ENCODE measurements at places on chromosomes 6 and 20.

DNA sequence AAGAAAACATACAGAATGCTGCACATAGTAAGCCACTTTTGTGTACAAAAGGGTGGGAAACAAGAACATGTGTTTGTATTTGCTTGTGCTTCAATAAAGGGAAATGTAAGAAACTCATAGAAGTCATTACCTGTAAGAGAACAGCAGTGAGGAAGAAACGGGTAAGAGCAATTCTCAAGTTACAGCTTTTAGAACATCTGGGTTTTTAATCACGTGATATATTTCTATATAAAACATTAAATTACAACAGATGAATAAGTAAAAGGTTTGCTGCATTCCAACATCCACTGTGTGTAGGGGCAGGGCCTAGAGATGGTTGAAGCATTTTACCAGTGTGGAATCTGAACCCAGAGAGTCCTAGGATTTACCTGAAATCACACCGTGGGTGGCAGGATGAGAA is 36.6 kb upstream of the FAM50B start:
- no peak for DNase-seq

DNA sequence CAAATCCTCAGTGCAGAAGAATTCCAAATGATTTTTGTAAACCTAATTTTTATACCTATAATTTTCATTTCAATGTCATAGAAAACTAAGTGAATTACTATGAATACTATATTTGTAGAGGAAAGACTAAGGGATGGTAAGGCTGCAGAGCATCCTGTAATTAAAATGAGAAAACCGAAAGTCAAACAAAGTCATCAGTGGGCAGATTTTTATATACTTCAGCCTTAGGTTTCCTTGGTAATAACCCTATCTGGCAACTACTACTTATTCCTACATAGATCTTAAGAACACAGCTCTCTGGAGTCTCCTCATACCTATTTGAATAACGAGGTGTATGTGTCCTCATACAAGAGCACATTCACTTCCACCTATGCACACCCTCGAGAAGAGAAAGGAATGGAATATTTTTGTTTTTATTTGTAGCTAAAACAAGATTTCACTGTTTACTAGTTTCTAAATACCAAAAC is 117.9 kb upstream of the SGK1 start:
- no peak for DNase-seq

DNA sequence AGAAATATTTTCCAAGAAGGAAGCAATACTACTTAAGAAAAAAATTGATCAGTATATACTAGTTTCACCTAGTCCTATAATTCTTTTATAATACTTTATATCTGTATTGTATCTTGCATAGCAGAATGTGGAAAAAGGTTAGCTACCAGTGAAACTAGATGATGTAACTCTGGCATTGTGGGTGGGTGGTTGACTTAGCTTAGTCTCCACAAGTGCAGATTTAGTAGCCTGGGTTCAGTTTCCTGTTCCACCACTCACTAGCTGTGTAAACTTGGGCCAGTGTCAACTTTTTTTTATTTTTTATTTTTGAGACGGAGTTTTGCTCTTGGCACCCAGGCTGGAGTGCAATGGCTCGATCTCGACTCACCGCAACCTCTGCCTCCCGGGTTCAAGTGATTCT is 2.0 kb downstream of the MUC21 start:
- no peak for DNase-seq

DNA sequence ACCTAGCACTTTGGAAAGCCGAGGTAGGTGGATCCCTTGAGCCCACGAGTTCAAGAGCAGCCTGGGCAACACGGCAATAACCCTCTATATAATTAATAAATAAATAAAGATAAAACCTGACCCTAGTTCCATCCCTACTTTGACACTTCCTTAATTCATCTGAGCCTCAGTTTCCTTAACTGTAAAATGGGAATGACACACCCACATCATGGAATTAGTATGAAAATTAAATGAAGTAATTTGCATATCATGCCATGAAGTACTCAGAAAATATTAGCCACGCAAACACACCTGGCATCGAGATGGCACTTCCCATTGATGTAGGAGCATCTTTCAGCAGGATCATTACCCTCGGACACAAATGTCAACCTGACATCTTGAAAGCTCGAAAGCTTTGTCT is 19.1 kb downstream of the ZMYND8 start:
- DNase-seq, result no peak

- peak; percentile 54 for DNase-seq
Measured at GRCh38 chr6:24493945-24494820, 586 bp upstream of the ALDH5A1 start.

DNA sequence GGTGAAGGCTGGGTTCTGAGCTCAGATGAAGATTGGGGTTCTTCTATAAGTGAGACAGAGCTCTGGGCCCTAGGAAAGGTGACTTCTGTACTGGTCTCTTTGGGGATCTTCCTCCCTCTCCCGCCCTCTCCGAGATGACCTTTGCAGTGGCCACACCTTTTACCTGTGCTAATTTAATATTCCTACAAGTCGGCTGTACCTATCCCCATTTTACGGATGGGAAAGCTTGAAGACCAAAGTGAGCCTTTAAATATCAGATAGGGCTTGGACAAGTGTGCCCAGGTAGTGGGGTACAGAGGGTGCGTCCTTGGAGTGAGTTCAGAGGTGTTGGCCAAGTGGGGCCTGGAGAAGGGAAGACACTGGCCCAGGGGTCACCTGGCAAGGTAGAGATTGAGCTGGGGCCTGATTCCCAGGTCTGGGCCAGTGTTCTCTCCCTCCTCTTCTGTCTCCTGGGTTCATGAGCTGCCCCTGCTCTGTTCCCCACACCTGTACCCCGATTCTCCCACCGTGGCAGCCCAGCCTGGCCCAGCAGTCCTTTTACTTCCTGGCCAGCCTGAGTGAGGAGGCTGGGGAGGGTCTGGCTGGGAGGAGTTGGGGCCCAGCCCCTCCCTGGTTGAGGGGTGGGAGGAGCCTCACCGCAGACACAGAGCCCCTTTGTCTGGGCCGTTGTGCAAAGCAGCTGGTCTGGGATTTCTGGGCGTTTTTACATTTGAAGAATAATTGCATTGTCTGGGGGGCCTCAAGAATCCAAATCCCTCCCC is 152.1 kb upstream of the RNF24 start:
- no peak for DNase-seq

DNA sequence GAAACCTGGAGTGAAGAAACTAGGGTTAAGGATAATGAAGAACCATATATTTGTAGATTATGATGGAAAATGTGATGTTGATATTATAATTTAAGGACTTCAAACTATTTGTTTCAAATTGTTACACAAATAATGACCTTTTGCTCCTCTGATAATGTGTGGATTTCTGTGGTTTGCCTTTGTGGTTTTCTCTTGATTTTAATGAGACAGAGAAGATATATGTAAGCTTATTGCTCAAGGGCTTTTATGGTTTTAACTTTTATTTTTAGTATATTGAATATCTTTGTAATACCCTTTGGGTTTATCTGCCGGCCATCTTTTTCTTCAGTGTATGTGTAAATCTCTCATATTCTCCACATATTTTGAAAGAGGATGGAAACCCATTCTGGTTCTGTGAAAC is 362.3 kb downstream of the RIMS1 start:
- no peak for DNase-seq

GRCh38 chr20:49821870-49822331 is 9.3 kb downstream of the SLC9A8 start:
- DNase-seq, result no peak

- DNase-seq, result no peak
Measured at GRCh38 chr20:6101346-6101745, 21.5 kb downstream of the FERMT1 start.

DNA sequence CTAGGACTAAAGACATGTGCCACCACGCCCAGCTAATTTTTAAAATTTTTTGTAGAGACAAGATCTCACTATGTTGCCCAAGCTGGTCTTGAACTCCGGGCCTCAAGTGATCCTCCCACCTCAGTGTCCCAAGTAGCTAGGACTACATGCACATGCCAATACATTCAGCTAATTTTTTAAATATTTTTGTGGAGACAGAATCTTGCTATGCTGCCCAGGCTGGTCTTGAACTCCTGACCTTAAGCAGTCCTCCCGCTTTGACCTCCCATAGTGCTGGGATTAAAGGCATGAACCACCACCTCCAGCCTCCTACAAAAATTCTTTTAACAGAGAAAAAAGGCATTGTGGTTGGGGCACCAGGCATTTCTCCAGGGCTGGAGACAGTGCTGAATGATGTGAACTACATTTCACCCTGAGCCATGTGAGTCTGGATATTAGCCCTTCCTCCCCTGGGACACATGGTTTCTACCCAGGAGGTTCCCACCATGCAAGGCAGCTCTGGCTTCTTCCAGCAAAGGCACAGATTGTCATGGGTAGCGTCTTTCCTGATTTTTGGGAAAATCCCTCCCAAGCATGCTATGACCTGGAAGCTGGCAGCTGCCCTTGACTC is 36.3 kb upstream of the CMTR1 start:
- DNase-seq, result no peak

DNA sequence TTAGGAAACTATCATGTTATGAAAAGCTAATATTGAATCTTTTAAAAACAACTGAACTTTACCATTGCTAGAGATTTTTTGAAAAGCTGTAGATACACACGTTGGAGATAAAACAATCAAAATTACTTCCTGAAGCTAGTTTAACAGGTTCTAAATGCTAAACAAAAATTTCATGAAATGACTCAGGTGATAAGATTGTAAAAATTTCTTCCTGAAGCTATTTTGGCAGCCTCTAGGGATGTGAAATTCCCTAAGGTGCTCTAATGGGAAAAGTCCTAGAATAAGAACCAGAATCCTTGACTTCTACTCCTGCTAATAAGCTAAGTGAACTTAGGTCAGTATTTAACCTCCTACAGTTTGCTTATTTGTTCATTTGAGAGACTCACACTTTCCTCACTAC is 8.5 kb downstream of the GCM2 start:
- no peak for DNase-seq

- peak; percentile 11 for DNase-seq
Measured at GRCh38 chr20:47181056-47181862, 175.2 kb downstream of the ZMYND8 start.

DNA sequence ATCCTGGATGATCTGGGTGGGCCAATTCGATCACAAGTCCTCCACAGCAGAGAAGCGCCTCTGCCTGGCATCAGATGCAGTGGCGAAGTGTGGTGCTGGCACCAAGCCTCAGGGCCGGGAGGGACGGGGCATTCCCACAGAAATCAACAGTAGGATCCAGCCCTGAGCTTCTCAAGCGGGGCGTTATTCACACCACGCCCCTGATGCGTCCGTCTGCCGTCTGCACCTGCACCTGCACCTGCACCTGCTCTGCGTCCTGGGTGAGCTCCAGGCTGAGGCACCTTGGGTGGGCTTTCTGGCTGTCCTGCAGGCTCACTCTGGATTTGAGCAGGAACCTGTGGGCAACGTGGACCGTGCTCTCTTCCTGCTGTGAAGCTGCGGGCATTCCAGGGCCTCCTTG is 13.8 kb upstream of the NTSR1 start:
- no peak for DNase-seq
